Hypothalamus (tissue), 51 donors: ENCODE measurements at places on chromosomes 4 and X.
A peak's percentile ranks its signal among the peaks of the same experiment; 100 is the strongest.

GRCh38 chr4:122911588-122911987 is 10.8 kb downstream of the NUDT6 start:
- no peak for DNase-seq

GRCh38 chr4:38468339-38468866 is 195.6 kb upstream of the KLF3 start:
- no peak for DNase-seq

GRCh38 chr4:17250591-17250990 is 261.3 kb downstream of the QDPR start:
- DNase-seq = no peak

DNA sequence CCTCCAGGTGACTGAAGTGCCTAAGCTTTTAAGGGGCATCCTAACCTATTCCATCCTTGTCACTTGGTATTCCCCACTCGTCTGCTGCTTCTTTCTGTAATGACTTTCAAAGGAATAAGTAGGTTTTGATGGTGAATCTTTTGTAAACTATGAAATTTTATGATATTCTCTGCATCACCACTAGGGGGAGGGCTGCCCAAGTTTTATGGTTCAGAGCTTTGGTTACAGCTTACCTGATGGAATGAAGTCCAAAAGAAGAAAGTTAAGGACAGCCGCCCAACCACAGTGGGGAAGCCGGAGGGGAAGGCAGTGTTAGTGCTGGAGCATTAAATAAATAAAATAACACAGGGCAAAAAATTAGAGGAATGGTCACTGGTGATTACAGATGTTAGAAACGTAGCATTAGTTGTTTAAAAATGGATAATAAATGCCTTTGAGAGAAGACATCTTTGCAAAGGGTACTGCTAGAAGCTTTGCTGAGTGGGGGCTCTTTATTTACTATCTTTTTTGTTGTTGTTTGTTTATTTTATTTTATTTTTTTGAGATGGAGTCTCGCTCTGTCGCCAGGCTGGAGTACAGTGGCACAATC is 204.9 kb downstream of the GBA3 start:
- DNase-seq = peak; percentile 17

GRCh38 chr4:40327340-40327739 is 7.8 kb upstream of the CHRNA9 start:
- DNase-seq = peak; percentile 3

- DNase-seq = no peak
Observed at GRCh38 chr4:82247171-82247570, 126.6 kb downstream of the HNRNPD start.

DNA sequence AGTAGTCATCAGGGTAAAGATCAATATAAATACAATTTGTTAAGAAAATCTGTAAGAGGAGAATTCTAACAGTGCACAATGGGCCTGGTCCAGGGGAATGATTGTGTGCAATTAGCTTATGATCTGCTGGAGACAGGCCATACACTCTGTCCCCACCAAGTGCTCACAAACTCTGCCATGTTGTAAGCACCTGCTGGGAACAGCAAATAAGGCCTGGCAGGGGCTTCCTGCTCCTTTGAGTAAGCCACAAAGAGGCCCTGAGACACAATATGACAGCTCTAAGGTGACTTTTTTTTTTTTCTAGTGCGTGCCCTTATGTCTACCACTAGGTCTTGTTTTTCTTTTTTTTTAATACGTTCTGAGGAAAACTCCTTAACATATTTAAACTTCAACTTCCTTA is 866.3 kb upstream of the PCDH7 start:
- no peak for DNase-seq

- no peak for DNase-seq
Observed at GRCh38 chrX:155767051-155767875, 113.9 kb upstream of the VAMP7 start.

DNA sequence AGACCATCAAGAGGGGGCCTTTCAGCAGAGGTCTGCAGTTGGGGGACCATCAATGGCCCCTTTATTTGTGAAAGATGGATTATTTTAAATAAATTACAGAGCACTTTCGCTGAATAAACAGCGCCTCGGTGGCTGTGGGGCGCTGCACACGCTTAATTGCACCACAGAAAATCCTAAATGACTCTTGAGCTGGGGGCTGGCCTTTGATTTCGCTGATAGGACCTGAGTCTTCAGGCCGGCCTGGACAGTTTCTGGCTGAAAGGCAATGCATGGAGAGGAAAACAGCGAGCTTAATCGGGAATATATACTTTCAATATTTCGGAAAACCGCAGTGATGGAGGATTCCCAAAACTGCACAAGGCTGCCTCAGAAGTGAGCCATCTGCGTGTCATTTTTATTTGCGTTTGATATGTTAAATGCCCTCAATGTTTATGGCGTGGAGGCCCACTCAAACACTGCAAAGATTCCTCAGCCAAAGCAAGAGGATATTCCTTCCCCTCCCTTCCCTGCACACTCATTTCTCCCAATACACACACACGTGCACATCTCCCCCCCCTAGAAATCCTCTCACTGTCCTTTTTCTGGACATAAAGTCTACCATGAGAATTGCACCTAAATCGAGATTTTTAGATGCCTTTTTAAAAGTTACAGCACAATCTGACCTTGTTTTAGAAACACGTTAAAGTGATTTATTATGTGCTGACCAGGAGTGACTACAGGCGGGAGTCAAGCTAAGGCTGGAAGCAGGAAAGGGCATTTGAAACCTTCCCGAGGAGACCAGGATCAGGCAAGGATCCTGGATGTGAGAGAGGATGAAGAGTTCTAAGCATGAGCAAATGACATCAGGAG is 340.7 kb downstream of the RAB28 start:
- no peak for DNase-seq

DNA sequence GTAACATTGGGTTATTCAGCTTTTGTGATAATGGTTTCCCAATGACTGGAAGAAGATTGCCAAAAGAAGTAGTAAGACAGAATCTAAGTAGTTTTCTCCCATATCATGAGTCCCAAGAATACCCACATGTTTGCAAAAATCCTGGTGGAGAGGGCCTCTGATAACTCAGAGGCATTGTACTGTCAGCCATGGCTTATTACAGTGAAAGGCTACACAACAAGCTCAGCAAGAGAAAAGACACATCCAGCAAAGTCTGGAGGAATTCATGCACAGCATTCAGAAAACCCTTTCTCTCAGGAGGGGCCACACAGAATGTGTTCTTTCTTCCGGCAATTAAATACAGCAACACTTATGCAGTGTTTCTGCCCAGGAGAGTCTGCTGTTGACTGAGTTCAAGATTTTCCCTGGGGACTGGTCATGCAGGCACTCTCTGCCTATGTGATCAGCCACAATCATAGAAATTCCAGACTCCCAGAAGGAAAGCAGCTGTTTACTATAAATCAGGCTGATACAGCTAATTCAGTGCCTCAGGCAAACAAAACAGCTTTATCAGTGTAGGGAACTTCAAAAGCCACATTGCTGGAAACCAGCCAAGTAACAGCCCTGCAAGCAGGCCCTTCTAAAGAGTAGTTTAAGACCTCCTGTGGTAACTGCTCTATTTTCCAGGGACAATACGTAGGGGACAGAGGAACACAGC is 937.1 kb downstream of the CCSER1 start:
- no peak for DNase-seq

GRCh38 chrX:18877469-18877868 is 106.4 kb downstream of the PHKA2 start:
- DNase-seq = no peak

GRCh38 chrX:97096385-97096784 is 212.7 kb downstream of the RPA4 start:
- no peak for DNase-seq

- DNase-seq = no peak
Observed at GRCh38 chrX:39481621-39482020, 616.1 kb downstream of the BCOR start.
